ENCODE measurements at places on chromosomes 6 and 20.
A peak's percentile ranks its signal among the peaks of the same experiment; 100 is the strongest.

DNA sequence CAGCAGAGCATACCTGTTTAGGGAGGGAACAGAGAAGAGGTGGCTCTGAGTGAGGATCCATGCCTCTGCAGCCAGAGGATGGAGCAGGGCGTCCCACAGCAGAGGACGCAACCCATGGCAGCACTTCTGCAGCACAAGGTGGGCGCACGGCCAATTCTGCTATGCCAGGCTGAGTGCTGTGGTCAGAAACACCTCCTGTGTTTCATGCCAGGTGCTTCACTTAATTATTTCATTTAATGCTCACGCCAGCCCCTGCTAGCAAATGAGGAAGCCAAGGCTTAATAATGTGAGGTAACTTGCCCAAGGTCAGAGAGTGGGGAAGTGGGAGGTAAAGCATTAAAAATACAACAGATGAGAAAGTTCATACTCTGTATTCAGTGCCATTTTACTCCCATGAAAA lies 68.5 kb upstream of the PTGIS start:
- no peak for DNase-seq

- DNase-seq = no peak
Measured at GRCh38 chr20:20463933-20464374, 96.0 kb downstream of the INSM1 start.

DNA sequence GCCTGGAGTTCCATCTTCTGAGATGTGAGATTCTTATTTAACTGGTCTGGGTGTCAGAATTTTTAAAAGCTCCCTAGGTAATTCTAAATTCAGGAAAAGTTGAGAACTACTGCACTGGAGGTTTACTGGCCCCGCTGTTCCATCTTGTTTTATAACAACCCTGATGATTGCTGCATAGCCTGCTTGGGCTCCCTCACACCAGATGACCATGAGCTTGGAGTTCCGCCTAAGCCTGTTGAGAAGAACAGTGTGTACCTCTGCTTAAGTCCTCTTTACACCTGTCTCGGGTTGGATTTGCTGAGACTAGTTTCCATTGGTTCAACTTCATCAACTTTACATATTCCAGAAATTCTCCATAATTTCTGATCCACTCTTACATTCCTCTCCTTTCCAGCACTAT lies 77.9 kb downstream of the FKBP5 start:
- DNase-seq = no peak

- no peak for DNase-seq
Measured at GRCh38 chr6:111743862-111744692, 129.2 kb downstream of the FYN start.

- DNase-seq = no peak
Measured at GRCh38 chr20:15289337-15289736, 951.9 kb upstream of the FLRT3 start.

GRCh38 chr6:105199711-105200110 lies 19.9 kb upstream of the POPDC3 start:
- DNase-seq = no peak

DNA sequence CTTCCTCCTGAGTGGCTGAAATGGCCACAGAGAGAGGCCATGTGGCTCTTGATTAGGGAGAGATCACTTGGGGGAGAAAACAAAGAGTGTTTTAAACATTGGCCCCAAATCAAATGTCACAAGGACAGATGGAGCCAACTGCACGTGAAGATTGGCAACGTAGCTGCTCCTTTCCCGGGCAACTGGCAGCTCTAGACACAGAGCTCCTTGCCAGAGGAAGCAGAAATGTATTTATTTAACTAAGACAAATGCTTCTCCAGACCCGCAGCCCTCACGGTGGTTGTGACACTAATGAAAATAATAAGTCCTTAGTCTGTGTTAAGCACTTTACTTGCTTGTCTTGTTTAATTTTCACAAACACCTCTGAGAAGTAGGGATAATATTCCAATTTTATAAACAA lies 49.6 kb upstream of the DSN1 start:
- DNase-seq = no peak

DNA sequence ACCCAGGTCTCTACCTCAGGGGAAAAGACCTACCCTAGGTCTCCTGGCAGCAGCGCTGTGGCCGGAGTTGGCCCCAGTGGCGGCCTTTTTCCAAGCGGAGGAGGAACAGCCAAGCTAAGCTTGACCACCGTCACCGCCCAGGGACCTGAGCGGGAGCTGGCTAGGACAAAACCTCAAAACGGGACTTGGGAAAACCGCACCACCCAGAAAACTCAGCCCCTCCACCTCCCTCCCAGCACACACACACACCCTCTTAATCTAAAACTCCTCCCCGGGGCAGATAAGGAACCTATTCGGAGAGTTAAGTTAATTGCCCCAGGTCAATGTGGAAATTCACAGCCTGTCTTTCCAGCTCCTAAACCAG lies 2.7 kb upstream of the TRERF1 start:
- no peak for DNase-seq

DNA sequence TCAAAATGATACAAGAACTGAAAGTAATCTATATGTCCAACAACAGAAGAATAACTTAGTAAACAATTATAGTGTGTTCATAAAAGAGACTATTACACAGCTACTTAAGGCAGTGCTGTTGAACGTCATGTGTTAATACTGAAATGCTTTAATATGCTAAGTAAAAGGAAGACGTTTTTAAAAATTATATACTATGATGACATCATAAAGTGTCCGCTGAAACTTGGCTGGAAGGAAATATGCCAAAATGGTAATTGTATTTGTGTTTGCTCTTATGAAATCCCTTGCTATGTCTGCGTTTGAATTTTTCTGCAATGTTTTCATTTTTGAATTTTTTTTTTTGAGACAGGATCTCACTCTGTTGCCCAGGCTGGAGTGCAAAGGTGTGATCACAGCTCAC lies 679.3 kb downstream of the DHX35 start:
- DNase-seq = no peak

DNA sequence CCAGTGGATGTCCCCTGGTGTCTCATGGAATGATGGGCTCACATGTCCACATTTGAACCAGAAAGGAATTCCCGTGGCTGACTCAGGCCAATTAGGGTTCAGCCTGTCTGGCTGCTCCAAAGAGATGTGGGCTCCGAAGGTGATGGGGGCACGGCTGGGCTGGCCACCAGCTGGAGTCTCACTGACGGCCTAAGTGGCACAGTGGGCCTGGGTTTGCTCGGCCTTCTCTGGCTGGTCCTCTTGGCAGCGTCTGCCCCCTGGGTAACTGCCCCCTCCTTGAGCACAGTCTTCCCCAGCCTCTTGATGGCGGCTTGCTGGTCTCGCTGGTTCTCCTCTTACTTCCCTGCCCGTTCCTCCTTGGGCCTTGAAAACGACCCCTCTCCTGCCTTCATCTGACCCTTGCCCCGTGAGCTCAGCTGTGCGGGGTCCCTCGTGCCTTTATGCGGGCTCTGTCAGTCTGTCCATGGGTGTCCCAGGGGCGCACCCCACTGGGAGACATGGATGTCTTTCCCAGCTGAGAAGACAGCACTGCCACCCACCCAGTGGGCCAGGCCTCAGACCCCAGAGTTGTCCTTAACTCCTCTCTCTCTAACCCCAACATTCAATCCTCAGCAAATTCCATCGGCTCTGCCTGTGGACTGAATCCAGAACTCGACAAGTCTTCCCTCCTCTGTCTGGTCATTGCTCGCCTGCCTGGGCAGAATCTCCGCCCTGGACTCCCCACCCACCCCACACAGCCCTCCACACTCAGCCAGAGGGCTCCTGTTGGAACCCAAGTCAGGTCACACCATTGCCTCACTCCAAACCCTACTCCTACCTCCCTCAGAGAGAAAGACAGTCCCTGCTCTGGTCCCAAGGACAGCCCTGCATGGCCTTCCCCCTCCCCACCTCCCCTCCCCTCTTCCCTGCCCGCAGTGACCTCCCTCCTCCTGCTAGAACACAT lies 78.7 kb downstream of the CEBPB start:
- no peak for DNase-seq

DNA sequence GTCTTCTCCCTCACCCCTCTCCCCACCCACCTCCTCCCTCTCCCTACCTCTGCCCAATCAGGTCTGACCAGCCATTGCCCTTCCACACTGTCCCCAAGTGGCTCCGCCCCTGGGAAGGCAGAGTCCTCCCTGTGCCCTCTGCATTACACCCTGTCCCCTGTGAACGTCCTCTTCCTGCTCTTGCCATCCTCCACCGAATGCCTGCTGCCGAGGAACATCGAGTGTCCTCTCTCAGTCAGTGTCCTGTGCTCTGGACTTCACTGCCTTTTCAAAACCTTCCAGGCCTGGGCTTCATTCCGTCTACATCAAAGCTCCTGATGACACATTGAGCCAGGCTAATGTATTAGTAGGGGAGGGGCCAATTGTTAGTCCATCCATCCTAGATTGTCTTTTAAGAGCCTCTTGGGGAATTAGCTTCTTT lies 3.3 kb upstream of the PACSIN1 start:
- peak; percentile 78 for DNase-seq

DNA sequence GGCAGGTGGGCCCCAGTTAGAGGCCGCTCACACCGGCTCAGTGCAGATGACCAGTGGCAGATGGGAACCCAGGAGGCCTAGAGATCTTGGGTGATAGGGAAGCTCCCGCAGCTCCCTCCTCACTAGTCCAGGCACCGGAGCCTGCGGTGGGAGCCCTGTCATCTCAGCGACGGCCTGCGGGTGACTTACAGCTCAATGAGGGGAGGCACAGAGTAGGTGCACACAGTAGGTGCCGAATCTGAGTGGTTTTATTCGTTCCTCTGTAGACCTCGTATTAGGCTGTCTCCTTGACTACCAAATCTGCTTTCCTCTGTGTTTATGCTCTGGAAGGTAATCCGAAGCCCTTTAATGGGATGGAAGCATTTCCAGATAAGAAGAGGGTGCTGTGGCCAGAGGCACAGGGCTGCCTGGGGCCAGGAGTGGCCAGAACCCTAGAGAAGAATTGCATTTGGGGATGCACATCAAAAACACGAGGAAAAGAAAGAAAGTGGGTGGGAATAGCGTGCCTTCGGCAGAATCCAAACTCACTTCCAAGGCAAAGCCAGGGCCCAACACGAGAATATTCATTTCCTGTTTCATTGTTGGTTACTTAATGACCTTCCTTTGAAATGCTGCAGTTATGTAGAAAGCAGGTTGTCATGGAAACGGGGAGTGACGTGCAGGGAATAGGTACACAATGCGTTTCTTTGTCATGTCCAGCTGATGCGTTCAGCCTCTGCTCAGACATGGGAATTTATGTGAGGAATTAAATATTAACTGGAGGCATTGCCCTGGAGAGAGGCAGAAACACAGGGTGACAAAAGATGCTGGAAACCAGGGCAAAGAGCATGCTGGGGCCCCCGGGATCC lies 24.7 kb downstream of the MYT1 start:
- DNase-seq = peak; percentile 71

DNA sequence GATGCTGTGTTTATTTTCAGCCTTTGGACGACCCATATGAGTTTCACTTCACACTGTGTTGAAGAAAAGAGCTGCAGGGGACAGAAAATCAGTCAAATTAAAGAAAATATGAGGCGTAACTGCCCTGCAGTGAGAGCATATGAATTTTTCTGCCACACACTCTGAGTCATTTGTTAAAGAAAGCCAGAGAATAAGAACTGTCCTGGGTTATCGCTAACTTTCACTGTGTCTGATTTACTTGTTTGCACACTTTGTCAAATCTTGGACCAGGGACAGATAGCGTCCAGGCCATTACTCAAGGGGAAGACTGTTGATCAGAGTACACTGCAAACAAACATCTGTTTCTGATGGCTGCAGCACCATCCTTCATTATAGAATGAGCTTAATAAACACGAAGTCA lies 126.8 kb upstream of the AGPAT4 start:
- no peak for DNase-seq

GRCh38 chr6:44401138-44401537 lies 13.6 kb downstream of the CDC5L start:
- DNase-seq = no peak

- DNase-seq = no peak
Measured at GRCh38 chr6:154234019-154234772, 122.4 kb downstream of the IPCEF1 start.

DNA sequence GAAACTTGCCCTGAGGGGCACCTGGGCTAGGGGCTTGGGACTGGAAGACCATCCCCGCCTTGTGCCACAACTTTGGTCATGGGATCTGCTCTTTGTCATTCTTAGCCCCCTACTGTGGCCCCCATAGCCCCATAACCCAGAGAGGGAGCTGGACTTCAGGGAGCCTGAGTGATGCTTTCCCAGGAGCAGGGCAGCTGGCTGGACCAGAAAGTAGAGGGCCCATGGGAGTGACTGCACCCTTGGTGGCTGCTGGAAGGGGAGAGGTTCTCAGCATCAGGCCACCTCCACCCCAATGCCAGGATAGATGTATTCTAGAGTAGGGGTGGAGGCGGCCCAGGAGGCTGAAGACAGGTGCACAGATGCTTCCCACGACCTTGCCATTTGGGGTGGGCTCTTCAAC lies 5.8 kb upstream of the FAM83D start:
- DNase-seq = no peak

DNA sequence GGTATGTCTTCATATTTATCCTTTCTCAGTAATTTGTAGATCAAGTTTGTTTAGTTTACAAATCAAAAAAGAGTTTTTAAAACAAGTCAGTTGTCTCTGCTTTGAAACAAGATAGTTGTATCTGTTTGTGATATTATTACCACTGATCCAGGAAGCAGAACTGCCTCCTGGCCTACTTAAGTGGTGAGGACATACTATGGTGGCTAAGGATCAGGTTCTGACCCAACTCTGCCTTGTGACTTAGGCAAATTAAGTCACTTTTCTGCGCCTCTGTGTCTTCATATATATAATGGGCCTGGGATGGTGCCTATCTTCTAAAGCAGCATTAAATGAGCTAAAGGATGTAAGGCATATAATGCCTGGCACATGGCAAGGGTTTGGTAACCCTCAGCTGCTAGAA lies 8.7 kb downstream of the ANKS1A start:
- no peak for DNase-seq

DNA sequence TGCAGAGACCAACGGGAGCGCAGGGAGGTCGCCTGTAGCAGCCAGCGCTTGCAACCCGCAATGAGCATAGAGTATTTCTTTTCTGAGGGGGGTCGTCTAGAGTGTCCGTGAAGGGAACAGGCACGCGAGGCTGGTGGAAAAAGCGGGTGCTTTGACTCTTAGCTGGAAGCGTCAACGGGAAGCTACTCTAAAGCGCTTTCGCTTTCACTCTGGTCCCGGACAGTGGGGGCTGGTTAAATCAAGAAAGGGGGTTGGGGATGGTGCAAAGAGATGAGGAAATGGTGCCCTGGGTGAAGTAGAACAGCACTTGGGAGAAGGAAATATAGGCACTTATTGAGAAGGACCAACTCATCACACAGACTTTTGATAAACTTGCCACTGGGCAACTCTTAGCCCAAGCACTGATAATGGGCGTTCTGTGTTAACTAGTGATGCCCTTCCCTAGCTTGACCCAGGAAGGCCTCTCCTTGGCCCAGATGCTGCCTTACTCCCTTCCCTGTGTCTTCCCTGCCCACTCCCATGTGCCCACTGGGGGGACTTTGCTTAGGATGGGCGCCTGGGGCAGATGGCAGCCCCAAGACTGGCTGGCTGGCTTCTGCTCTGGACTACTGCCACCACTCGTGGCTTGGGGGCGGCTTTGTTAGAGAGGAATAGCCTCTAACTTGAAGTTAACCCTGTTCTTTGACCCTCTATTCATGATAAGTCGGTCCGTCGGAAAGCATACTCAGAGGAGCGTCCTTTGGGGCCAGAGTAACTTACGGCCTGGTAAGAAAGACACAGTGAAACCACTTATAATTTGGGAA lies 585 bp downstream of the PSMB9 start:
- DNase-seq = no peak

GRCh38 chr20:58636396-58636982 lies 14.6 kb upstream of the STX16 start:
- no peak for DNase-seq

- no peak for DNase-seq
Measured at GRCh38 chr20:31835554-31835953, 9.8 kb downstream of the FOXS1 start.

- DNase-seq = no peak
Measured at GRCh38 chr6:105815661-105816555, 270.2 kb upstream of the PRDM1 start.

GRCh38 chr6:56516003-56516402 lies 126.7 kb downstream of the DST start:
- no peak for DNase-seq
